Stimulated activated CD4-positive, alpha-beta T cell treated with anti-CD3 and anti-CD28 coated beads, Interleukin-2, amount 100 ng/mL, for 48 hours (primary cell): ENCODE measurements at places on chromosomes 6 and 20.
A peak's percentile ranks its signal among the peaks of the same experiment; 100 is the strongest.

DNA sequence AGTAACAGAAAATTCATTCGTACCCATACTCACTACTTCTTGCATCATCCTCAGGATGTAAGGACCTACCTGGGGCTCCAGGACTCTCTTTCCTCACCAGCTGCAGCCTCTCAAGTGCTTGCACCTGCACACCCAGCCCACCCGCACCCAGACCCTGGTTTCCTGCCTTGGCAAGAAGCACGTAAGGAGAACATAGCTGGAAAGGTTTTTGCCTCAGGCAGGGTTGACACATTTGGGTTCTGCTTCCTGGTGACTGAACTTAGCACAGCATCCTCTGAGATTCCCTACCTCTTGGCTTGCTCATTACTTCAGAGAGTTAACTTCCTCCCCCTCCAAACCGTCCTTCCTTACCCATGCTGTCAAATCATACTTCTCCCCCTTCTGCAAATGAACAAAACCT lies 556.9 kb downstream of the CD83 start:
- no peak for DNase-seq

DNA sequence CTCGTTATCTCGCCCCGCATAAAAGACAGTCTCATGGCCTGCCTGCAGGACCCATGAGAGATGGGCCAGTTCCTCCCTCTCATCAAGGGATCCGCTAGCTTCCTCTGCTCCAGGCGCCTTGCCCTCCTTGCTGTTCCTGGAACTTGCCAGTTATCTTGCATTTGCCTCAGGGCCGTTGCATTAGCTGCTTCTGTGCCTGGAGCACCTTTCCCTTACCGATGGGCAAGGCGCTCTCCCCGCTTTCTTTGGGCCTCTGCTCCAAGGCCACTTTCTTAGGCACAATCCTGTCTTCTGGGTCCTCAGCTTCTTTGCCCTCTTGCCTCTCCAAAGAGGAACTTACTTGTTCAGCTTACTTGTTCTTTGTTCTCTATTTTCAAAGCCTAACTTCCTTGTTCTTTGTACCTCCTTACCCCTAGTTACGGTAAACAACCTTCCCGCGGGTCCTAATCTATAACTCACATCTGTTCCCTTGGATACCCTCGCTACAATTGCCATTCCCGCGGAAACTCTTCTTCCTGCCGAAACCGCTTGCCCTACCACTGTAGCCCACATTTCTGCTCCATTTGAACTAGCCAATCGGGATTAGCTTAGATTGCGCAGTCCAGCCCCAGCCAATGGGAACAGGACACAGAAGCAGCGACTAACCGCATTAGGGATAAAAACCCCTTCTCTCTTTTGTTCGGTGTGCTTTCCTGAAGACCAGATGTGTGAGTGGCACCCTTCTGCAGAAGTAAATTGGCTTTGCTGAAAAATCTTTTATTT lies 887 bp upstream of the NSFL1C start:
- DNase-seq = no peak

GRCh38 chr20:35042268-35042667 lies 50.3 kb downstream of the TRPC4AP start:
- no peak for DNase-seq

- DNase-seq = no peak
These were observed 29.7 kb downstream of the MAP7 start for GRCh38 chr6:136520517-136520916.

DNA sequence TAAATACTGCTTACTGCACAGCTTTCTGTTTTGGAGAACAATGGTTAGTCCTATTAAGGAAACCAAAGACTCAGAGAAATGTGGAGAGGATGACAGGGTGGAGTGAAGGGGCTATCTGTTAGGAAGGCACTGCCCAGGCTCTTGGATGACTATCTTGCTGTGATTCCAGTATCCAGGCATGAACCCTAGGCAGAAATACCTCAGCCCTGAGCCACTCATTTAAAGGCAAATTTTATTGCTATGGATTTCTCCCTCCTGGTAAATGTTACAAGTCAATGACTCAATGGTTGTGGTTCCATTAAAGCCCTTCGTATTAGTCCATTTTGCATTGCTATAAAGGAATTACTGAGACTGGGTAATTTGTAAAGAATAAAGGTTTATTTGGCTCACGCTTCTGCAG lies 25.9 kb downstream of the ADGRF4 start:
- DNase-seq = no peak

- DNase-seq = no peak
These were observed 56.6 kb downstream of the SYTL3 start for GRCh38 chr6:158706369-158706982.

GRCh38 chr20:276620-277495 lies 13.7 kb downstream of the C20orf96 start:
- no peak for DNase-seq

GRCh38 chr6:133857696-133858095 lies 31.2 kb upstream of the TCF21 start:
- no peak for DNase-seq

DNA sequence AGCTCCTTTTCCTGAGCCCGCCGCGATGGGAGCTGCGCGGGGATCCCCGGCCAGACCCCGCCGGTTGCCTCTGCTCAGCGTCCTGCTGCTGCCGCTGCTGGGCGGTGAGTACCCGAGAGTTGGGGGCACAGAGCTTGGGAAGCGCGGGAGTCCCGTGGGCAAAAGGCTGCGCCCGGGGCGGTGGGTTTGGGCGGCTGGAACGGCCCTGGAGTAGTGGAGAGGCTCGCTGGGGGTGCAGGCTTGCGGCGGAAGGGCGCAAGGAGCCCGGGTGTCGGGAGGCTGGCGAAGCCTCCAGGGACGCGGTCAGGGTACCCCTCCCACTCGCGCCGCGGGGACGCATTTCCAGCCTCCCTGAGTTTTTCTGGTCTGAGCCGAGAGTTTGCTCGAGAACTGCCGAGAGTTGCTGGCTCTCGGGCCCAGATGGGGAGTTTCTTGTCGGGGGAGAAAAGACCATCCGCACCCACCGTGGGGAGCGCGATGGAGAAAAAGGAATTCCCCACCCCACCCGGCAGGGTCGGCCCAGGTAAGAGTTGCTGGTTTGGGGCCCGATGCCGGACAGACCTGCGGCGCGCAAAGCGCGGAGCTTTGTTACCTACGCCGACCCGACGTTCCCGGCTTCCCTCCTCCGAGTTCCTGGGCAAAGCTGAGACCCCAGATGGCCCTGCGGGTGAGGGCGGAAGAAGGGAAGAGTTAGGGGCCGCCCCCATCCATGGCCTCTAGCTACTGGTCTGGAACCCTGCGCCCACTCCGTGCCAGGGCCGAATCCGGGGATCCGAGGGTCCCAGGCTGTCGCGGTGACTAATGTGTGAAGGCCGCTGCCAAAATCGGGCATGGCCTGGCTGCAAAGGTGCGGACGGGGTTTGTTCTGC lies 584 bp downstream of the PTK7 start:
- DNase-seq = no peak

- DNase-seq = peak; percentile 22
These were observed at the start of gene CDH22 for GRCh38 chr20:46308258-46309157. Gene CDH22 (minus strand): TSS chr20:46308498. CDS start chr20:46251294, 57,204 bp downstream.

GRCh38 chr6:21508753-21509152 lies 84.8 kb upstream of the SOX4 start:
- no peak for DNase-seq

DNA sequence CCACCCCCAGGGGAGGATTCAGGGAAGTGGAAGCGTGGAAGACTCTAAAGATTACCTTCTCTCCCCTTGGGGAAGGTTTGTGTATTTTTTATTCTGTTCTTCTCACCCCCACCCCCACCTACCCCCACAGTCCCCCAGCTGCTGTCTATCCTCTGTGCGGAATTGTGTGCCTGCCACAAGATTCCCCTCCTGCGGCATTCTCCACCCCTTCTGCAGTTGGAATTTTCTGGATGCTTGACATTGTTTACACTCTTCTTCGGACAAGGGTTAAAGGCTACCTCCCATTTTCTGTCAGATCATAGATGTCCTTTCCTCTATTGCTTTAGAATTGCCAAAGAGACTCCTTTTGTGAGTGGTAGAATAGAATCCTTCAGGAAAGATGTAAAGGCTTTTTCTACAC lies 60.4 kb upstream of the EDN3 start:
- no peak for DNase-seq

DNA sequence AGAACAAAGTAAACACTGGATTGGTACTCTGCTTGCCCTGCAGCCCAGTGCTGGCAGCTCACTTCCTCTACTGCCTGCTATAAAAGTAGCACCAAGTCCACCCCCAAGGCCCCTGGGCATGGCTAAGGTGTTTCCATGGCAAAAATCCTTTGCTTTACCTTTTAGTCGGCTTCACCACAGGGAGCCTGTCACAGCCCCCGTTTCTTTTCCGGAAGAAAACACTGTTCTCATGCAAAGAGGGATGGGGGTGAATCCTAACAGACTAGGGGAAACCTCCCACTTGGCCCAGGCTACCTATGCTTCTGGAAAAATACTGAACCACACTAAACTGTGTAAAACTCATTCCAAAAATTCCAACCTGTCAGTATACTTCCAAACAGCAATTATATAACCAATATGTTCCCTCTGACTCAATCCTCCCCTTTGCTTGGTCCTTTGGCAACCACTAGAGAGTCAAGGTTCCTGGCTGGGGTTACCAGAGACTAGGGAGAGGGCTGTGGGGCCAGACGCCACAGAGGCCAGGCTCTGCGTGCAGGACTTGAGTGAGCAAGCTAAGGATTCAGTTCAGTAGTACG lies 16.1 kb downstream of the PPIL1 start:
- DNase-seq = no peak

DNA sequence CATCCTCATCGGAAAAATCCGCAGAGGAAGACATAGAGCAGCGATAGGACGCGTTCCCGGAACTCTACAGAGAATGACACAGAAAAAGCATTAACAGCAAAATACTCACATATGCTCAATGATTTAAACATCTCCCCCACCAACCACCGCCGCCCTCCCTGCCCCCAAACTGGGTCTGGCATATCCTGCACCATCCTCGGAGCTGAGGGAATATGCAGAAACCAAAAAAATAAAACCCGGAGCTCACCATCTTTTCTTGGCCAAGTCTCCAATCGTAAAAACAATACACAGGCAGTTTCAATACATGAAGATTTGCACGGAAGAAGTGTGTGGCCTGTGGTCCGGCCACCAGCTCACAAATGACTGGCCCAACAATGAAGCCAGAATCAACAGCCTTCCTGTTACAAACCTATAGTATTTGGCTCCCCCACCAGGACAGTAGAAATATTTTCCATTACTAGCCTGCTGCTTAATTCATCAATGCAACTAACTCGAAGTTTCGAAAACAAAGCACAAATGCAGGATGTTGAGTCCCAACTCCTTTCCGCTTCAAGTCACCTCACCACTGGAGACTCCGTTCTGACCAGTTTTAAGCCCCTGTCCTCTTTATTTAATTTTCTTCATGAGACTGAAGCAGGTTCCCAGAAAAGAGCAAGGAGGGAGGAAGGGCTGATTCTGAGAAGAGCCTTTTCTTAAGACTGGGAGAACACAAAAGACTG lies 103.2 kb upstream of the BEND6 start:
- no peak for DNase-seq

DNA sequence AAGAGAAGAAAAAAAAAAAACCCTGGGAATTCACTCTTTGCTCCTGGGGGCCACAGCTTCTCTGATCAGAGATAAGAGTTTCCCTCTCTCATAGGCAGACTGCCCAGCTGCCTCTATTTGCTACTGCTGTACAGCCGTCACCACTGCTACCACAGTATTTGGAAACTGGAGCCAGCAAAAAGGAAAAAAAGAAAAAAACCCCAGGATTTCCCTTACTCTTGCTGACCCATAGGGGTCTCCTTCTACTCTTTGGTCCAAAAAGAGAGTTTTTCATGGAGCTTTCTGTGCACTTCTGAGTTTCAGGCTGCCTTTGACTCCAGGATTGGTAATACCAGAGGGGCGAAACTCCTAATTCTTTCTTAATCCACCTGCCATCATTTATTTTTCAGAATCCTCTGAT lies 89.7 kb downstream of the MDGA1 start:
- DNase-seq = no peak

DNA sequence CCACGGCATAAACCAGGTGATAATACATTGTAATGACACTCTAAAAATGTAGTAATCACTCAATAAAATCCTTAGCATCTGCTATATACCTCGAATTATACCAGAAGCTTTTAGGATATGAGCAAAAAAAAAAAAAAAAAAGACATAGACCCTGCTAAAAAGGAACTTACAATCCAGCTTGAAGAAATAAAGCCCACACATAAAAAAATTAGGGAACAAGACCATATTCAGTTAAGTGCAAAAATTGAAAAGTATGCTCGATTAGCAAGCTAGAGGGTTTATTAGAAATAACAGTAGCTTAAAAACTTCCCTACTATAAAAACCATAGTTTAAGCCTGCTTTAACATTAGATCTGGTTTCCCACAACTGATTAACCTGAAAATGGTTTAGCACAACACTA lies 135.6 kb downstream of the GMPR start:
- DNase-seq = no peak

DNA sequence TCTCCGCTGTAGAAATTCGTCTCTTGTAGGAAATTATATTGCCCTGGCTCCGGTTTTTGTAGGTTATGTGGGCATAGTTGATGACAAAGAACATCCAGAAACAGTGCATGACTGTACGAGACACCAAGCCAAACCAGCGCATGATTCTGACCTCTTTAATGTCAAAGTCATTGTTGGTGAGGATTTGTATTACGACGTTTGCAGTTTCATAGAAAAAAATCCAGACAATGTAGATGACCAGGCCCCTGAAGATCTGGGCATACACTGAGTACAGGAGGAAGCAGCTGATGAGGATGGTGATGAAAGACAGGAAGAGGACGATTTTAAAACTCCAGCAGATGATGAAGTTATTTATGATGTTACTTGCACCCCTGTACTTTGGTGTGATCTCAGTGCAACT lies 39.1 kb upstream of the TBC1D22B start:
- DNase-seq = no peak

DNA sequence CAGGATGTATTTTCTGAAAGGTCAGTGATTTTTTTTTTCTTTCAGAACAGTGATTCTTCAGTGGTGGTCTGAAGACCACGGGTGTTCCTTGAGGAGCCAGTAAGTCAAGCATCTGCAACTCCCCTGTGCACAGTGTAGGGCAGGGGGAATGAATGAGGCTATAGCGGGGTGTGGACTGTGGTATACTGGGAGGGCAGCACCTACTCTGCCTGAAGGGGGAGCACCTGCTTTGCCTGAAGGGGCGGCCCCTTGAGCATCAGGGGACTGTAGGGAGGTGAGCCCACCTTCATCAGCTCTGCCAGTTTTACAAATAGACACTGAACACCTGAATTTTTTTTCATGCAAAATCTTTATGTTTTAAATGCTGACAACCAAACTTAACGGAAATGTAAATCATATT lies 77.5 kb upstream of the RIPOR2 start:
- DNase-seq = no peak

DNA sequence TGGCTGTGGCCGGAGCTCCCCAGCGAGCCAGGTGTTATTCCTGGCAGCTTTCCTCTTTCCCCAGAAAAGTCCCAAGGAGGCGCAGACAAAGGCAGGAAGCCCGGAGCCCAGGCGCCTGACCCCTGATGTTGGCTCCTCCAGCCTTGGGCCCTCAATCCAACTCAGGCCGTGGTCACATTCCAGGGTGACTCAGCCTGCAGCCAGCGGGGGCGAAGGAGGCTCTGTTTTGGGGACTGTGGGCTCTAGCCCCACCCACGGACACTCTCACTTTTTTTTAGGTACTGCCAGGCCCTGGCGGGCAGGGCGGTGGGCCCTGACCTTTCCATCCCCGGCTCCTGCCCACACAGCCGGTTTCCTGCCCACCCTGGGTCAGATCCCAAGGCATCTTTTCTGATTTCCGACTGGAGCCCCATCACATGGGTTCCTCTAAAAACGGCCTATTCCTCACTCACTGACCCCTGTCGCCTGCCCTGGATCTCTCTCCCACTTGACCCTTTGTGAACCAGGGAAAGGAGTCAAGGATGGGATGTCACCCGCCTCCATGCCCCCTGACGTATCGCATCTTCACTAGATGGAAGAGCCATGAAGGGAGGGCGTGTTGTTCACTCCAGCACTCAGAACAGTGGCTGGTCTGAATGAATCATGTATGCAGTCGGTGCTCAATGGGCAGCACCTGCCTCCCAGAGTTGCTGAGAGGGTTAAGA lies 5.5 kb downstream of the PTGIS start:
- no peak for DNase-seq
